ENCODE measurements at places on chromosomes 4 and X.

- DNase-seq = no peak
Observed at GRCh38 chrX:13235930-13236329, 83.9 kb downstream of the ATXN3L start.

GRCh38 chr4:91243132-91243531, 1060.6 kb upstream of the GRID2 start:
- no peak for DNase-seq

- no peak for DNase-seq
Observed at GRCh38 chrX:30762755-30763154, 109.5 kb downstream of the GK start.

DNA sequence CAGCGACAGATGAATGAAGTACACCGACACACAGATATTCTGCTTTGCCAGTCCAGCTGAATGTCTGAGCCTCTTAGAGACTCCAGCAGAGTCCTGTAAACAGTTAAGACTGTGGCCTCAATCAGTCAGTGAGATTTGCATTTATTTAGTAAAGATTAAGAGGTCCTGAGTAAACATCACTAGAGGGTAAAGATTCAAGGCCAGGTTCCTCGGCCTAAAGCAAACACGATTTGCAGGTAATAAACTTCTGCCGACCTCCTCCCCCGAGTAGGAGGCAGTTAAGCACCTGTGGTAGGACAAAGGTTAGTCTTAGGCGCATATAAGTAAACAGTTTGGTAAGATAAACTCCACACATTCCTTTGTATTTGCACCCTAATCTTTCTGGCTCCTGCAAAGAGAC, 99.6 kb downstream of the CFAP47 start:
- no peak for DNase-seq

GRCh38 chr4:13541176-13541604, 3.1 kb downstream of the NKX3-2 start:
- DNase-seq = no peak

DNA sequence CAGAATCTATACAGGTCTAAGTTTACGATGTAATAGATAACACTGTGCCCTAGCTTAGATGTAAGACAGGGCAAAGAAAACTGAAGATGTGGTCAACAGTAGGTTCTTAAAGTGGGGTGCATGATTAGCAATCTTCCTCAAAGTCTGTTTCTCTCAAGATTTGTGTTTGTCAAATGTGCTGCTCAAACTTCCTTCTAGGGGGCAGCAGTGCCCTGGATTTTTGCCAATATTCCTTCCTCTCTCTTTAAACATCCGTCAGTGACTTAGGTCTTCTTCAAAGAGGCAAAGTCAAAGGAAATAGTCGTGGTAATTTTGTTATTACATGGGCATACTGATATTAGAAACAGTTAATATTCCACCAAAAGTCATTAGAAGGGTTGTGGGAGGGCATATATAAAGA, 4.2 kb upstream of the PDHA2 start:
- no peak for DNase-seq

DNA sequence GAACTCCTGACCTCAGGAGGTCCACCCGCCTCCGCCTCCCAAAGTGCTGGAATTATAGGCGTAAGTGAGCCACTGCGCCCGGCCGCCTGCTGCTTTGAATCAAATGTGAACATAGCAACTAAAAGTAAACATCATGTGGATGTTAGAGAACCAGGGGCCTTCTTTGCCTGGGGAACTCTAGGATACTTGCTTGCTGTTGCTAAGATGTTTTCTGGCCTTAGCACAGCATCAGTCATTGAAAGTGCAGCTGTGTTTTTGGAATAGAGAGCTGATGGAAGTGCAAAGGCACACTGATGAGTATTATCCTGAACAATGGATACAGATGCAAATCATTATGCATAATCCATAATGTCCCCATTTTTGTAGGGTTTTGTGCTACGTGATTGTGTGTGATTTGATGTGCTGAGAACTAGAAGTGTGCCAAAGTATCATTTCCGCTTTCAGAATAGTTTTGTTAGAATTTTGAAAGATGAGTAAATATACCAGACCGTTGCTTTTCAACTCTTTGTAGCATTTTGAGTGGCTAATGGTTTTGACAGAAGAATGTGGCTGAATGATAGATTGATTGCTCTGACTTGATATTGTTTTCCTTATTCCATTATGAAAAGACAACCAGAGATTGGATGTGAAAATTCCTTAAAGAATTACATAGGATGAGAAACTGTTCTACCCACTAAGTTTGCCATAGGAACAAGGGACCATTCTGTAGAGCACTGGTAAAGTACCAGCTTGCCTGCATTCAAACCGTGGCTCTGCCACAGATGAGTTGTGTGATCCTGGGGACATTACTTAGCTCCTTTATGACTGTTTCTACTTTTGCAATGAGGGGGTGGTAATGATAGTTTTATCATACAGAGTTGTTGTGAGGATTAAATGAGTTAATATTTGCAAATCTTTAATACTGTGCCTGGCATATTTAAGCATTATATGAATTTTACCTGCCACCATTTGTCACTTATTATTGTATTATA, 74.7 kb downstream of the REPS2 start:
- DNase-seq = no peak

- no peak for DNase-seq
Observed at GRCh38 chr4:115090483-115091075, 22.8 kb downstream of the NDST4 start.

DNA sequence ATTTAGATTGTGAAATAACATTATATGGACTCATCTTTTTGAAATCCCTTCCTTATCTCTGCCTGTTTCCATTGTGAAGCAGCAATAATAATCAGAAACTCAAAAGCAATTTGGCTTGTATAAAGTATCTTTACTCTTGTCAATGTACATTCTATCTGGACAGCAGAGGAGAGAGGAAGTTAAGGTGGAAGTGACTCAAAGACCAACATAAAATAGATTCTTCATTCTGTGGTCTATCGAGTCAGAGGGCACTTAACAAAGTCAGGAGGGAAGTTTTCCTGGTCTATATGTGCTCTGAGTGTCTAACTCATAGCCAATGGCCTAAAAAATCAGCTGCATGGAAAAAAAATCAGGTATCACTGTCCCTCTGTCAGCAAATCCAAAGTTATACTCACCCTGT, 155.5 kb downstream of the EMCN start:
- DNase-seq = no peak

- DNase-seq = no peak
Observed at GRCh38 chr4:24260923-24261564, 323.3 kb downstream of the DHX15 start.

DNA sequence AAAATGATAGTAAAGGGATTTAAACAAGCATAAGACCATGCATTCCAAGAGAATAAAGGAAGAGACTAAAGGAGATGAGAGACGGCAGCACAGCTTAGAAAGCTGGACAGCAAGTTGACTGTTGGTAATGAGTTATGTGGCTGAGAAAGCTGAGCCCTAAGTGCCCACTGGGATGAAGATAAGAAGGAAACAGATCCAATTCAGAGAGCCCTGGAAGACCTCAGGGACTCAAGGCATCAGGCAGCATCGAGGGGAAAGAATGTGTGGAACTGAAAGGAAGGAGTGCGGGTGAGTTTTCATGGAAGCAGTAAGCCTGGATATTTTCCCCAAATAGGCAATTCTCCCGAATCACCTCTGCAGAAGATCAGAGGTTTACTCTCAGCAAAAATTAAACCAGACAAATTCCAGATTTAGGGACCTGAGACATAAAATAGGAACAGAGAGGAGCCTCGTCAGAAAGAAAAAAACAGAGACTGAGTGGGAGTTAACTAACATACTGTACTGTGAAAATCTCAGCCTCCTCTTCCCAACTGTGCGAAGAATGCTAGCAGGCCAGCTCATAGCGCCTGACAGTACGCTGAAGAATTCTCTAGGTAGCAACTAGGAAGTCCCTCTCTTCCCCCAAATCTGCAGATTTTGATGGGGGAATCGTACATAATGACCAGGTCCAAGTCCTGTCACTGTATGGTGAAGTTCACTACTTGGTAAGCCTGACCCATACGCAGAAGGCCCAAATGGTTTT, 187.7 kb upstream of the TAPT1 start:
- no peak for DNase-seq

GRCh38 chr4:166823126-166823525, 411.2 kb downstream of the SPOCK3 start:
- no peak for DNase-seq

GRCh38 chr4:124948976-124949597, 236.6 kb upstream of the ANKRD50 start:
- no peak for DNase-seq

- DNase-seq = no peak
Observed at GRCh38 chrX:110987292-110987691, 108.7 kb upstream of the PAK3 start.

- DNase-seq = no peak
Observed at GRCh38 chrX:36214924-36215323, 295.4 kb downstream of the CFAP47 start.

DNA sequence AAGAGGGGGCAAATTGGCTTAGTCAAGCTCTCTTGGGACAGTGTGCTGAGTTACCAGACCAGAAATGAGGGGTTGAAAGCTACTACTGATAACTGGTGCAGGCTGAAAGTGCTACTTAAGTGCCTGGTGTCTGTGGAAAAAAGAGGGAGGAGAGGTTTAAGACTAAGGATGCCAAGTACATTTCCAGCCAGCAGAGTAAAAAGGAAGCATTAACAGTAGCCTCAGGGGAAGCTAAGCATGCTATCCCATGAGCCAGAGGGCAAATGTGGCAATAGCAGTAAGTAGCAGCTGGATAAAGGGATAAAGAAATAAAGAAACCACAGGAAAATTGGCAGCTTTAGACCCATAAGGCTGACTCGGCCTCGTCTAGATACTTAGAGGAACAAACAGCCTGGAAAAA, 196.3 kb upstream of the MAB21L2 start:
- DNase-seq = no peak

- no peak for DNase-seq
Observed at GRCh38 chr4:56958111-56958517, 19.3 kb downstream of the NOA1 start.

DNA sequence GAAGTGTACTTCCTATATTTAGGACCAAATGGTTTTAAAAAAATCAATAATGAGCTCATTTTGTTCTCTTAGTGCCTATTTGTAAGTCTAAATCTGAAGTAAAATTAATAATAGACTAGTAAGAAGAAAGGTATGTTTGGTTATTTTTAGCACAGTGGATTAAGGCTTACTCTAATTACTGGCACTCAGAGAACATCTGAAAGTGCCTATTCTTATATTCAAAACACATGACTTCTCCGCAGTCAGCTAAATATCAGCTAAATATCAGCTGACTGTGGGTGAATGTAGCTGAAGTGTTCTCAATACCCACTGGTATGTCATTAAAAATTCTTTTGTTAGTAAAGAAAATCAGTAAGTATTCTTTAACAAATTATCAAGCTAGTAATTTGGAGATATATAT, 6.0 kb downstream of the AP1S2 start:
- DNase-seq = no peak

DNA sequence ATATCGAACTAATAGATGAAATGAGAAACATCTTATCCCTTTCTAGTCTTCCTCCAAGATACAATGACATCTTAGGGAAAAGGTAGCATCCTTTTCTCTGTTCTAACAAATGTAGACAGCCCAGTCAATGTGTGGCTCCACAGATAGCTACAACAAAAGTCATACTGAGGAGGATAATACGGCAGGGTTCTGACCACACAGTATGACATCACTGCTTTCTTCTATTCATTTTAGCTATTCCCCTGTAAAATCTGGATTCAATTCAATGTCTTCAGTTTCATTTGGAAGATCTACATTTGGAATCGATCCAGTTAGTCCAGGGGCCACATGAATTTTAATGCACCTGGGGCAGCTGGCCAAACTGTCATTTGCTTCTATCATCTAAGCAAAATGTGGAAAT, 51.4 kb downstream of the ENOX2 start:
- DNase-seq = no peak

DNA sequence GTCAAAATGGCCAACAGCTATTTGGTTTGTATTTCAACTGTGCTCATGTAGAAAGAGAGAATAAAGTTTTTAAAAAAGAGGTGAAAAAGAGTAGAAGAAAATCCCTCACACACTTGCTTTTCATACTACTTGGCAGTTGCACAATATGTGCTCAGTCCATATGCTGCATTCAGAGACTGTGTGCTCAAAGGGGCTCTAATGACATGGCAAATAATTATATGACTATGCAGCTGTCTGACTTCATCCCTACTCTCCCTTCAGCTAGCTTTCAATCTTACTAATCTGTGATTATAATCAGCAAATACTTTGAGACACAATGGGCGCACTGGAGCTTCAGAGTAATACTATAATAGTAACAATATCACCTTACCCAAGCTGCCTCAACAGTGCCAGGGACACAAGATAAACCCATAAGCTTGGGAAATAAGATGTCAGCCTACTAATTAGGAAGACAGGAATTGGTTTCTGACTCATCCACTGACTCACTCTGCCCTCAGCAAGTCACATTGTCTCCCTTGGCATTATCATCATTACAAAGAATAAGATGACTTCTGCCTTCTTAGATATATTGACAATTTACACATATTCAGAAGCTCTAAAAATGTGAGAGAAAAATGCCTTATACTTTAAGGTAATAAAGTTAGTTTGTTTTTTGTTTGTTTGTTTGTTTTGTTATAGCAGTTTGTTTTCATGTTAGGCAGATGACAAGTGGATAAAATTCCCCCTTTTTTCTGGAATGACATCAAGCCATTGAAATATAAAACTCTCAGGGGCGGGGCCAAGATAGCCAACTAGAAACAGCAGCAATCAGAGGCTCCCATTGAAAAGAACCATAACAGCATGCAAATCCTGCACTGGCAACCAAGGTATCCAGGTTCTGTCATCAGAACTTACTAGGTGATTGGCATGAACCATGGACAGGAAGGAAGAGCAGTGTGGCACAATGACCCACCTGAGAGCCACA, 311.6 kb downstream of the FAM133A start:
- DNase-seq = no peak

- DNase-seq = no peak
Observed at GRCh38 chr4:2958446-2958845, 4.8 kb downstream of the NOP14 start.

DNA sequence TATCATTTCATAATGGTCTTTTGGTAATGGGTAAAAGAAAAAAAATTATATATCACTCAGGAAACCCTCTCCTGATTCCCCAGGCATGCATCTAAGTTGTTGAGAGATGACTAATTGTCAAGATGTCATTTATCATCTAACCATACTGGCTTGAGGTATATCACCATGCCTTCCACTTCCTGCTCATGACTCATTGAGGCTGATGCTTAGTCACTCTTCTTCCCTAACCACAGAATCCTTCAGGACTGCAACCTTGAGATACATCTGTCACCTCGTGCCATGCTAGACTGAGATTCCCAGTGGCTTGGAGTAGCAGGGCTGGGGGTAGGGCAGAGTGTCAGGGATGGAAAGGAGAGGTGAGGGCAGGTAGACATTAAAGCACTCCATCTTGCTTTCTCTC, 782.5 kb upstream of the INTU start:
- DNase-seq = no peak

GRCh38 chrX:24145303-24146186, 4.0 kb upstream of the ZFX start:
- DNase-seq = no peak

DNA sequence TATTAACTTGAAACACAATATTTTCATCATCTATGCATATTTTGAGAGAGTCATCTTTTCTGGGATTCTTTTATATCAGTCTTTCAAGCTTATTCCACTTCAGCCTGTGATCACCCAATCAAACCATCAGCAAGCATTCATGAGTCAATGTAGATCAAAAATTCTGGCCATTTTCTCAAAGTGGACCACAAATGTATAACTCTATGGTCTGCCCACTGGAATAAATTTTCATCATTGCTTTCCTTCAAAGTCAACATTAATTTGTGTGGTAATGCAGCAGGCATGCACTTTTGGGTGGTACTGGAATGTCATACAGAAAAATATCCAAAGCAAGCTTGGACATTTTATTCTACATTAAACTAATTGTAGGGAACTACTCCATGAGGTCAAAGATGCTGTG, 1013.0 kb downstream of the STIM2 start:
- no peak for DNase-seq

- DNase-seq = no peak
Observed at GRCh38 chr4:134078230-134078914, 123.2 kb downstream of the PABPC4L start.
